Activated CD4-positive, alpha-beta T cell treated with anti-CD3 and anti-CD28 coated beads, Interleukin-2, amount 50 U/mL, for 4 hours (primary cell): ENCODE measurements at places on chromosomes 16 and 17.

- DNase-seq = no peak
Measured at GRCh38 chr17:80830020-80830780, 161.4 kb upstream of the CHMP6 start.

- DNase-seq = no peak
Measured at GRCh38 chr16:35733278-35733965, 2274.0 kb downstream of the TP53TG3F start.

DNA sequence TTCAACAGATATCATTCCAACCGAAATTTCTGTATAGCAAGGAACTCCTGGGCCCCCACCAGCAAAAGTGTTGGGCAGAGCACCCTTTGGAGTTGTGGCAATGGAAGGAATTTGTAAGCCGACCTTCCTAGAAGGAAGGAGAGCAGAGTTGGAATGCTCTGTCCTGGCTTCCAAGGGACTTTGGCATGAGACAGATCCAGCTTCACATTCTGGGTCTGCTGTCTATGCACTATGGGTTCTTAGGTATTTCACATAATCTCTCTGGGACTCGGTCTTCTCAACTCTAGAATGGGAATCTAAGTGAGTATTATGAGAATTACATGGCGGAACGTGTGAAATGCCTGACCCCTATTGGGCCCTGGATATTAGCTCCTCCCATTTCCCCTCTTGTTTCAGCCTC lies 63.2 kb upstream of the MARCHF10 start:
- DNase-seq = no peak

- DNase-seq = peak; percentile 48
Measured at GRCh38 chr16:70454222-70455034, at the start of gene FCSK. Gene FCSK, plus strand, starts transcription at chr16:70454595. Its CDS starts 8,596 bp downstream, at chr16:70463191.

GRCh38 chr17:73985466-73986015 lies 217.9 kb upstream of the RPL38 start:
- no peak for DNase-seq

DNA sequence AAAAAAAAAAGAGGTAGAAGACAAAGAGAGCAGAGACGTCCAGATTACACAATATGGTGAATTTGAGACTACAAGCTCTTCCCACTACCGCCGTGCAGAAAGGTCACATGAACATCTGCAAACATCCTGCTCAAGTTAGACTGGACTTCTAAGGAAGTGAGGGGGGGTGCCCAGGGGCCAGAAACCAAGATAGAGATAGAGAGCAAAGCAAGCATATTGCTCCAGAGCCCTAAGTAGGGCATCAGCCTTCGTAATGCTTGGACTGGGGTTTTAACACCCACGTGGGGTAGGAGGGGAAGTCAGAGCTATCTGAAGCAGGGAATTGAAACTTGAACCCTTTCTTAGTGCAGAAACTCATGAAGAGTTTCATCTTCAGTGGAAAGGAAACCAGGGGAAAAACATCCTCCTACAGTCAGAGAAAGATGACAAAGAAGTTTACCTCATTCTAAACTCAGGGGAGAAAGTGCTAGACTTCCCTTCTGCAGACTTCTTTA lies 8.7 kb downstream of the CLEC19A start:
- no peak for DNase-seq

- DNase-seq = no peak
Measured at GRCh38 chr16:58862334-58863021, 128.4 kb upstream of the GOT2 start.

- DNase-seq = peak; percentile 36
Measured at GRCh38 chr17:43832976-43833829, at the start of gene MPP3. Gene MPP3, minus strand, starts transcription at chr17:43833146. Its CDS starts 1,240 bp downstream, at chr17:43831906.

- no peak for DNase-seq
Measured at GRCh38 chr17:57293077-57293476, 36.8 kb downstream of the MSI2 start.

DNA sequence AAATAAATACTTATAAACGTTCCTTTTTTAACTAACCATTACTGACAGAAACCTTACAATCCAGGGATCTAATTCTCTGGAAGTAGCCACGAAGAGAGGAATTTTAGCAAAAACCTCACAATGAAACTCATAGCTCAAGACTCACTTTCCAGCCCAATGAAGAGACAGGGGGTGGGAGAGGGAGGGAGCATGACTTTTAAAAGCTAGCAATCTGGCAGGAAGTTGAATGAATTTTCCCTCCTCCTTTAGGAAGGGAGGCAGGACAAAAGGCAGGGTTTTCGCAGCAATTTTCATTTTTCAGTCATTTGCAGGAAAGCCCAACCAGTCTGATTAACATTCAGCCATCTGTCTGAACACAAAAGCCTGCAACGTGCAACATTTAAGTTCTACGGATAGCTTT lies 381.5 kb upstream of the PSMD7 start:
- DNase-seq = no peak

- no peak for DNase-seq
Measured at GRCh38 chr16:67653128-67653788, 6.8 kb downstream of the ACD start.
